AG20443 (cell line): ENCODE measurements at places on chromosomes 2 and 18.

DNA sequence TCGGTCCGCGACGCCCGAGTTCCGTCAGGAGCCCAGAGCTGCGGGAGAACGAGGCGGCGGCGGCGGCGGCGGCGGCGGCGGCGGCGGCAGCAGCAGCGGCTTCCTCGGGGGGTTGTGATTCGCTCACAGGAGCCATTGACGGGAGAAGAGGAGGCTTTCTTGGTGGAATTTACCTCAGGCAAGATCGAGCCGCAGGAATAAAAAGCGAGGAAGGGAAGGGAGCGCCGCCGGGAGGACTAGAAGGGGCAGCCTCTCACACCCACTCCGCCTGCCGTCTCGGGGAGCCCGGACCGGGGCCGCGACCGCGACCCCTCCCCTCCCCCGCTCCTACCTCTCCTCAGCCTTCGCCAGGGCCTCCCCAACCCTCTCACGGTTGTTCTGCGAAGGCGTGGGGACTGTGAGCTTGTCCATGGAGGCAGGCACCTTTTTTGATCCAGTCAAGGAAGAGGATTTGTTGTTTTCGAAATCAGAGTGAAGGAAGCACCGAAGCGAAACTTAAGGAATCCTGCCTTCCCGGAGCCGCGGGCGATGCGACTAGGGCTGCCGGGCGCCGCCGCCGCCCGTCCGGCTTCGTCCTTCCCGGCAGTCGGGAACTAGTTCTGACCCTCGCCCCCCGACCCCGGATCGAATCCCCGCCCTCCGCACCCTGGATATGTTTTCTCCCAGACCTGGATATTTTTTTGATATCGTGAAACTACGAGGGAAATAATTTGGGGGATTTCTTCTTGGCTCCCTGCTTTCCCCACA, 506 bp downstream of the BMPR2 start:
- peak; percentile 23 for DNase-seq

- peak; percentile 19 for DNase-seq
Measured at GRCh38 chr18:73118121-73118816, 250.5 kb upstream of the NETO1 start.

DNA sequence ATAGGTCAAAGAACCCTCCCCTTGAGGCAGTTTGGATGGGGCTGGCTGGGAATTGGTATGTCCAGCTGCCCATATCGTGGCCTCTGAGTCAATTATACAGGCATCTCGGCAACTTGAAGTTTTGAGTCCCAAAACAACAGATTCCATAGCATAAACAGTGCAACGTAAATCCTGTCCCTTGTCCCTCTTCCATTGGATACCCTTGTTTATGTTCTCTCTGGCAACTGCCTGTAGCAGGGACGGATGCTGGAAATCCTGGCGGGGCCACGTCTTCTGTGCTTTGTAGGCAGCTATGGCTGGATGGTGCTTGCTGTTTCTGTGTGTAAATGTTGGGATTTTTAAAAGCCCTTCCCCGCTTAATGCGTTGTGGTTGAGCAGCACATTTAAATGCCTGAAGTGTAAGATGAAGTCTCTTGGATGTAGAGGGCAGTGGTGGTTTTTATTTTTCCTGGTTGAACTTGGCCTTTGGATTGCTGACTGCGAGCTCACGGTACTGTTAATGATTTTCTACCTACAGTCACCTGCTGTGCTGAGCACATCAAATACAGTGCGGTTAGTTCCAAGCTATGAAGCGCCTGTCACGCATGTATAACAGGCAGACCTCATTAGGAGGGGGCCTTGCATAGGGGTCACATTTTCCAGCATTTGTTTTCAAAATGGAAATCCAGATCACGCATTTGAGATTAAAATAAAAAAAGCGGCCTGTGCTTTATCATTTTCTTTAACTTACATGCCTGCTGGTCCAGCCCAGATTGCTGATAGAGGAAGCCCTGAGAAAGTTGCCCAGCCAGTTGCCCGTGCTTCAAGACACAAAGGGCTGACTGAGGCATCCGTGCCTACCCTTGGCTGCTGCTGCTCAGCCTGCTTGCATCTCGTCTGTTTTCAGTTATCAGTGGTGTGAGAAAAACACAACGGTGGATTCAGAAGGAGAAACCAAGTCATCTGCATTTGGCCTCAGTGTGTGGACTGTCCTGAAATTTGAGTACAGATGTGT, 84.7 kb downstream of the NEDD4L start:
- DNase-seq = no peak

- DNase-seq = no peak
Measured at GRCh38 chr2:157471078-157471477, 27.2 kb upstream of the CYTIP start.

DNA sequence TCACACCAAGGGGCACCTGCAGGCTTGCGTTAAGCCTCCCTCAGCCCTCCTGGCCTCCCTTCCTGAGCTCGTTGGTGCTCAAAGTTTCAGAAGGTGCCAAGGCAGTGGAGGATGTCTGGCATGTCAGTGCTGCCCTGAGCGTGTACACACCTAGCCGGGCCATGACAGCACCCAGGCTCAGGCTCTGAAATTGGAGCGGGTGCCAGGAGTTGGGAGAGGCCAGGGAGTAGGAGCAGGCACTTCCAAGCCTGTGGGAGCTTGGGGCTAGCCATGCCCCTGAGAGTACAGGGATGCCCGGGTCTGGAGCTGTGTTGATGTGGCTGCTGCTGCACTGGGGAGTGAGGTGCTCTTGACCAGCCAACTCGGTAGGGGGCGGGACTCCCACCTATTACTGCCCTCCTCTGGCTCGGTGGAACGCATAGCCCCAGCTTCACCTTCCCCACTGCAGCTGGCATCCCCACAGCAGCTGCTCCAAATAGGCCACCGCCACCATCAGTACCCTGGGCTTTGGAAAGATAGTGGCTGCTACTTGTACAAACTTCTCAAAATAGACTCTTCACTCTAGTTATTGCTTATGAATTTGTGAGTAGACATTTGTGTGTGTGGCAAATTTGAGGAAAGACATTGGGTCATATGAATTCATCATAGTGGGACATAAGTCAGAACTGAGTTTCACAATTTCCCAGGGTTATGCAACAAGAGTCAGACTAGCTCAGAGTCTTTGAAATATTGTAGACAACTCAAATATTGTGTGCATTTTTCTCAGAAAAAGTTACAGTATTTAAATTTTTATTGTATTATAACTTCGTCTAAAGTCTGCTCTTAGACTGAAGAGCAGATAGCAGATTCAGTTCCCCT, 6.8 kb upstream of the PCARE start:
- no peak for DNase-seq

DNA sequence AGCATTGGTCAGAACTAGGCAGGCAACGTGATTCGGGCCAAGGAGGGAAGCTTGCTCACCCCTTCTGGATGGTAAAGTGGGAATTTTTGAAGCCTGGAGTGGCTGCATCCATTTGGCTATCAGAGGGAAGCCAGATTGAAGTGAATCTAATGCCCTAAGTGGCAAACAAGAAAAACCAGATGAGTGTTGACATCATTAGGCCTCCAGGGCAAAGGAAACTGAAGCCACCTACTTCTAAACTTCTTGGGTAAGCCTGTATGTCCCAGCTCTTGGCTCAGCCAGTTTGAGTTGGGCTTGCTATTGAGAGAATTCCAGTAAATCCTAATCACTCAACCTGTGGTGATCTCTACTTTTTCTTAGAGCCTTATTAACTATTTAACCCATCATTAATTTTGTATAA, 20.9 kb downstream of the SOX11 start:
- DNase-seq = no peak

DNA sequence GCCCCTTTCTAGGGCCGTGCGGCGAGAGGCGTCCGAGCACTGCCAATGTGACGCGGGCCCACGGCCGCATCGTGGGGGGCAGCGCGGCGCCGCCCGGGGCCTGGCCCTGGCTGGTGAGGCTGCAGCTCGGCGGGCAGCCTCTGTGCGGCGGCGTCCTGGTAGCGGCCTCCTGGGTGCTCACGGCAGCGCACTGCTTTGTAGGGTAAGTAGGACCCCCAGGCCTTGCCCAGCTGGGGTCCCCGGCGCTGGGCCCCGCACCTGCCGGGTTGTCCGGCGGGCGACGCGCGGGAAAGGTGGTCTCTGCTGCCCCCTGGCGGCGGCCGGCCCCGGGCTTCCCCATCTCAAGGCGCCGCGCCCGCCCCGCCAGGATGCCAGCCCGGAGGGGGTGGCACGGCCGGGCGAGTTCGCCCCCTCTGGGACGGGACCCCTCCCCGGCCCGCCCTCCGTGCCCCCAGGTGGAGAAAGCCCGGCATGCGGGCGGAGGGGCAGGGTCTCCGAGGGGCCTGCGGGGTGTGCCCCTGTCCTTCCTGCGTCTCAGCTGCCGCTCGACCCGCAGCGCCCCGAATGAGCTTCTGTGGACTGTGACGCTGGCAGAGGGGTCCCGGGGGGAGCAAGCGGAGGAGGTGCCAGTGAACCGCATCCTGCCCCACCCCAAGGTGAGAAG, 1.9 kb downstream of the PRSS56 start:
- peak; percentile 92 for DNase-seq

- DNase-seq = no peak
Measured at GRCh38 chr2:186467421-186467820, 18.6 kb upstream of the ZC3H15 start.

GRCh38 chr2:169031202-169031601, at the start of gene ABCB11:
TSS of gene ABCB11 (minus strand) at chr2:169031324. CDS start at chr2:169018125, 13,199 bp downstream.
- no peak for DNase-seq

GRCh38 chr2:156320486-156321098, 11.9 kb downstream of the NR4A2 start:
- DNase-seq = peak; percentile 56

DNA sequence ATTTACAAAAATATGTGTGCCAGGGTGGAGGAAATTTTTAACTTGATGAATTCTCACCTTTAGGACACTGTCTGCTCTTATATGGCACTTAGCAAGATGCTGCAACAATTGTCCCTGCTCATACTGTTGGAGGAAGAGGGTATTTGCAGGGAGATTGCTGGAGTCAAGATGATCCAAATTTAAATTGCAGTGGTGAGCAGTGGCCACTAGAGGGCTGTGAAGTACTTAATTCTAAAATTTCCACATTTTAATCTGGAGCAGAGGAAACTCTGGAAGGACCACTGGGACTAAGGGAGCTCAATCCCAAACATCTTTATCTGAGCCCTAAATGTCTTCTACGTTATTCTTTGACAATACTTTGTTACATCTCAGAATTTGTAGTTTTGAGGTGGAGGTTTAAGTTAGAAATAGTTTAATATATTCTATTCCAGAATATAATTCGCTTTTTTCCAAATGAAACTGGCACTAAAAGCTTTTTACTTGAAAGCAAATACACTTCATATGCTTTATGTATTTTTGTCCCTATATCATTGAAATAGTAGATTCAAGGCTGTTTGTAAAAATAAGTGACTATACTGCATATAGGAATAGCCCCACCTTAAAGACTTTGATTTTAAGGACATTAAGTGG, 33.0 kb upstream of the PTH2R start:
- DNase-seq = peak; percentile 65

DNA sequence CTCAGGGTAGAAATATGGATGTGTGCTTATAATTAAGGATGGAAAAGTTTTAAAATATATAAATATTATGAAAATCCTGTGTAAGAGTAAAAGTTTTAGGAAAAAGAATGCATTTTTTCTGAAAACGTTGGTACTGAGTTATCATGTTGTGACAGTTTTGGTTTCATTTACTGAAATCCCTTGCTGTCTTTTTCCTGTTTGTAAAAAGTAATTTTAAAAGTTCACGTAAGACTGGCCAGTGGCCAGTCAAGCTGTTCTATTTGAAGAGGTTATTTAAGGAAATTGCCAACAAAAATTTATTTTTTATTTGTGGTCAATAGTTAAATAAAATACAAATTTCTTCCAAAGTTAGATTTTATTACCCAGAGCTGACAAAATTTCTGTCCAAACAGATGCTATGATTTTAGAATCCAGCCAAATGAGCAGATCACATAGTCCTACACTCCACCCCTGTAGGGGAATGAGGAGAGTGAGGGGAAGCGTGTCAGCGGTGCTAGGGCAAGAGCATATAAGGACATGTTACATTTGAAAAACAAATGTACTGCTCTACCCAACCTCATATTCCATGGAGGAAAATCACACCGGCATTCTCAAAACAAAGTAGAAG, 297.8 kb upstream of the TFPI start:
- DNase-seq = no peak

DNA sequence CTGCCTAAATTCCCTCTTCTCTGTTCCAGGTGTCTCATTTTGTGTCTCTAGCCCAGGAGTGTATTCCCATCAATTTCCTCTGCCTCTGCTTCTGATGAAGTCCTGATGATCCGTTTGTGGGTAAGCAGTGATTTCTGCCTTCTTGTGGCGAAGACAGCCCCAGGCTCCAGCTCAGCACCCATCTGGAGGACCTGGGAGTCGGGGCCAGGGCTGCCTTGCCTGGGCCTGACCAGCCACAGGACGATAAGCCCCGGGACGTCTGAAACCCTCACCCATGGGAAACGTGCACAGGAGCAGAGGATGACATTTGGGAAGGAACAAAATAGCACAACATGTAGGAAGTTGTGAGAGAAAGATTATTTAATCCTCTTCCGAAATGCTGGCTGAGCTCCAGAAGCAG, 206.9 kb downstream of the FBXO15 start:
- no peak for DNase-seq

DNA sequence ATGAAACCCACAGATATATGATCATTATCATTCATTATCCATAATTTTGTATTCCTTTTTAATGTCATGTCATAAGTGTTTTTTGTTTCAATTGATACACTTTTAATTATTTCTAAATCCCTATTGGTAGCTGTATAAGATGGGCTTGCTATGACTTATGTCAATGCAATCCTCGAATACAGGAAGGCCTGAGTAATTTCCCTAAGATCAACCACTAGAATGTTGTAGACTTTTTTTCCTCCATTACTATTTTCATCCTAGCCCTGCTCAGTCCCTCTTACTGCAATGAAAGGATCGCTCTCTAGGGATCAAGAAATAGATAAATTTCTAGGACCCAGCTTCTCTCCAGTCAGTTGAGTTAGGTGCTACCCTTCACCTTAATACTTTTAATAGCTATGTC, 186.3 kb downstream of the KCNE4 start:
- DNase-seq = no peak

GRCh38 chr2:9473985-9474360, 378 bp upstream of the IAH1 start:
- DNase-seq = peak; percentile 55

DNA sequence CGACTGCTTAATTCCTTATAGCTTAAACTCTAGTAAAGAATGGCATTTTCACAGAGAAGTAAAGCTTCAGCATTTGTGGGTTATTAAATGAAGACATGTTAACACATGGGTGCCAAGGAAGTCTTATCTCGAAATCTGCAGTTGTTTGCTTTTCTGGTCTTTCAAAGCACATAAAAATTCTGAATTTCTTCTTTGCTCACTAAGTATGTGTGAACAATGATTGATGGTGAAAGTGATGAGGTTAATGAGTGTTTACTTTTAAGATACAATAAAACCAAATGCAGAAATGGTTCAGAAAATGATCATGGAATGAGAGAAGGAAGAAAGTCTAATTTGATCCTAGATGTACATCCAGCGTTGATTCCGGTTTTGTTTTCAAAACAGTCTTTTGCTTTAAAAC, 234.6 kb upstream of the RAB12 start:
- no peak for DNase-seq

- no peak for DNase-seq
Measured at GRCh38 chr2:134934150-134934549, 15.5 kb downstream of the CCNT2 start.

DNA sequence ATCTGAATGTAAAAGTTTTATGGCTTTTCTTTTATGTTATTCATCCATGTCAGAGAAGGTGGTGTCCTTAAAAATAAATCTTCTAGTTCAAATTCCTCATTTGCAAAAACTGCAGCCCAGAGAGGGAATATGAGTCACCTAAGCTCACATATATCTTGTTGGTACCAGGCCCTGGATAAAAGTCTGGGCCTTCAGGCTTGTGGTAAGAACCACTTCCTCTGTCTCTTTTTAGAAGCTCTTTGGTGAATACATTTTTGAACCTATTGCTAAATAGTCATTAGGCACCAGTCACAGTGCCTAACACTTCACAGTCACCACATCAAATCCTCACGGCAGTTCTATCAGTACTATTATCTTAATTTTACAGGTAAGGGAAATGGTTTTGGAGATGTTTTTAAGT, 199.2 kb downstream of the KCNS3 start:
- peak; percentile 64 for DNase-seq
